Activated CD4-positive, alpha-beta T cell treated with anti-CD3 and anti-CD28 coated beads, Interleukin-2, Interleukin-6, amounts not matched to agents 100 ng/mL and 50 ng/mL, durations not matched to agents 16 hours and 8 hours (primary cell): ENCODE measurements at places on chromosomes 1 and 21.
A peak's percentile ranks its signal among the peaks of the same experiment; 100 is the strongest.

DNA sequence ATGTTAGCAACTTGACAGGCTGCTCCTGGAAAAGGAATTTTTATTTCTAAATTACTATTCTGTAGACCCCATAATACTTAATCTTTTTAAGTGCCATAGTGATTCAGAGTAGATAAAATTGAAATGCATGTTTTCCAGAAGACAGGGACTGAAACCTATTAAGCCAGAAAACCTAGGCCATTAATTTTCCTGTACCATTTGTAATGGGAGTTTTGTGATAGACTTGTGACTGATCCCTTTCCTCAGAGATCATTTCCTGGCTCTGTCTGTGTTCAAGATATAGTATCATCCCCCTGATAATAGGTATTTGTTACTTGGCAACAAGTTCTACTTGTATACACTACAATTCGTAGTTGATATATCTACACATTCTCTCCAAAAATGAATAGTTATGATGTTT, 1609.8 kb downstream of the AMY1C start:
- DNase-seq: no peak

DNA sequence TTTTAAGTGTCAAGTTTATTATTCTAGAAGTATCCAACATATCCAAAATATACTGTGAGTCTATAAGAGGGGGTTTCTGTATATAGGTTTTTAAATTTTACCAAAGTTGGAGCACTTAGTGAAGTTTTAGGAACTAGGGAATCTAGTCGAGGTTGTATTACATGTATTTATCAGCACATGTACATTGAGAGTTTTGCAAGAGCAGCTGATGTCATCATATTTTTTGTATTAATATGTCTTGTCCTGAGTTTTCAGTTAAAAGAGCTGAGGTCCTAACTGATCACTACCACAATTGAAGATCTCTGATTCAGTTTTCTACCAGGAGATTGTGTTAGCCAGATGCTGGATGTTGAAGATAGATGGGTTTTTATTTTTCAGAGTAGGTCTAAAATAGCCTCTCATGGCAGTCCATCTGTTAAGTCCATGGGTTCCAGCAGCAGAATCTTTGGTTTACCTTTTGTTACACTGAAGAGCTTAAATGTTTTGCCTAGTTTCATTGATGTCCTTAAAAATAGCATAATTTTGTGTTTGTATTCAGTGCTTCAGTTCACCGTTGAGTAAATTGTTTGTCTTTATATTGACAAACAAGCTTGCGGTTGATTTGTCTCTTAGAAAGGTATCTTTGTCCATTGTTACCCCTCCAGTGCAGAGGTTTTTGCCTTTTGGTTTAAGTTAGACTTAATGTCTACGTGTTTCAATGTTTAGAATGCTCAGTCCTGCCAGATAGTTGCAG, 16.0 kb downstream of the YBX1 start:
- DNase-seq: no peak

DNA sequence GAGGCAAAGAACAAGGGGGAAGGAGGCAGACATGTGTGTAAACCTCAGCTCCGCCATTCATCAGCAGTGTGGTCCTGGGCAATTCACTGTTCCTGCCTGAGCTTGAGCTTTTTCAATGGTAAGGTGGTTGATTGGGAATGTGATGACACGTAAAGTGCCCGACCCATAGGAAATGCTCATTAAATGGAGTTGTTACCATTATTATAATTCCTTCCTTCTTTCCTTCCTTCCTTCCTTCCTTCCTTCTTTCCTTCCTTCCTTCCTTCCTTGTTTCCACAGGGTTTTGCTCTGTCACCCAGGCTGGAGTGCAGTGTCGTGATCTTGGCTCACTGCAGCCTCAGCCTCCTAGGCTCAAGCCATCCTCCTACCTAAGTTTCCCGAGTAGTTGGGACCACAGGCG, 4.3 kb downstream of the GPR37L1 start:
- no peak for DNase-seq

DNA sequence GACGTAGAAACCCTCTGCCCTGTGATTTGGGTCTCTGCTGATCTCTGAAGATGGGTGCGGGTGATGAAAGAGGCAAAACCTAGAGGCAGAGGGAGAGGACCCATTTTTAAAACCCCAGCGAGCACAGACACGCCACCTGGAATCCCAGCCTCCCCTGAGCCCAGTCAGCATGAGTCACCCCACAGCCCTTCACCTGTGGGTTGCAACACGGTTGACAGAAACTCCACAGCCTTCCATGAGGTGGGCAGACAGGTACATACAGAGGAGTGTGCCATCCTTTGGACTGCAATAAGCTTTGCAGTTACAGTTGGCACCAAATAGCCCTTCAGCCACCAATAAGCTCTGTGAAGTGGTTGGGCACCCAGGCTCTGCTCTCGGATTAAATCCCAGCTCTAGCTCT, 2.1 kb upstream of the GRHL3 start:
- no peak for DNase-seq

DNA sequence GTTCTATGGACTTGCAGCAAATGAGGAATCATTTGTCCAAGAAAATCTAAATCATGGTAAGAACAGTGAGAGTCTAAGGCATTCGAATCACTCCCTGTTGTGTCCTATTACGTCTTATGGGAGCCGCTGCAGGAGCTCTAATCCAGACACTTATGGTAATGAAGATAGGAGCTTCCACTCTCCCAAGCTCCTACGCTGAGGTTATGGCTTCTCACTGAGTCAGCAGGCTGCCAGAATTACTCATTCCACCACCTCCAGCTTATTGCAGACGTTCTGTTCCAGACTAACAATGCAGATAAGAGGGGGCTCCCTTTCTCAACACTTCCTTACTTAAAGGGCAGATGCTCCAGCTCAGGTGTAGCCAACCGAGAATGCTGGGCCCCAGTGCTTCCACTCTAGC, 212.6 kb downstream of the GREM2 start:
- DNase-seq: no peak

DNA sequence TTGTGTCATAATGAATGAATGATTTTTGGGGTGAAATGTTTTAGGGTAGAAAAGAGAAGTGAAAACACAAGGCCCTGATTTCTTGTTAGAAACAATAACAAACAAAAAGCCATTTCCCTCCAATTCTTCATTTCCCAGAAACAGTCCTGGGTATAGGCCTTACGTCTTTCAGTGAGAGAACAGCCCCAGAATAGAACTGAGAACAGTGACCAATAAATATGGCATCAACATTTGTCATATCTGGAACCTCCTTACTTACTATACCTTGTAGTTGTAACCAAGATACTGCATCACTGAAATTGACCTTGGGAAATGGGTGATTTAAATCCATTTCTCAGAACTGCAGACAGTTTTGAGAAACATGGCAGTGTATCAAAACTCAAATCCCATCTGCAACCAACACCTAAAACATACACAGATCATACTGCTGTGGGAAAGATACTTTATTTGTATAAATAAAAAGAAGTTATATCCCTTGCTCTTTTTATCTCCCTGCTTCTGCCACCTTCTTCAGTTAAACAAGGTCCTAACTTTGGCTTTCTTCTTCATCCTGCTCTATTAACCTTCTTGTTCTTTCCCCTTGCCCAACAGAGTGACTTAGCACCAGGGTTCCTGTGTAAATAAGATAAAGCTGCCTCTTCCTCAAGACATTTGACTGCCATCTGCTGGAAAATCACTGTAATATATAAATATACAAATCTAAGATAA, 19.5 kb downstream of the XKR8 start:
- peak; percentile 47 for DNase-seq

GRCh38 chr1:55418208-55419000, 203.2 kb upstream of the USP24 start:
- no peak for DNase-seq

GRCh38 chr1:200372095-200372884, 37.5 kb downstream of the ZNF281 start:
- DNase-seq: no peak

- DNase-seq: no peak
Observed at GRCh38 chr1:241813768-241814320, 34.2 kb upstream of the EXO1 start.

DNA sequence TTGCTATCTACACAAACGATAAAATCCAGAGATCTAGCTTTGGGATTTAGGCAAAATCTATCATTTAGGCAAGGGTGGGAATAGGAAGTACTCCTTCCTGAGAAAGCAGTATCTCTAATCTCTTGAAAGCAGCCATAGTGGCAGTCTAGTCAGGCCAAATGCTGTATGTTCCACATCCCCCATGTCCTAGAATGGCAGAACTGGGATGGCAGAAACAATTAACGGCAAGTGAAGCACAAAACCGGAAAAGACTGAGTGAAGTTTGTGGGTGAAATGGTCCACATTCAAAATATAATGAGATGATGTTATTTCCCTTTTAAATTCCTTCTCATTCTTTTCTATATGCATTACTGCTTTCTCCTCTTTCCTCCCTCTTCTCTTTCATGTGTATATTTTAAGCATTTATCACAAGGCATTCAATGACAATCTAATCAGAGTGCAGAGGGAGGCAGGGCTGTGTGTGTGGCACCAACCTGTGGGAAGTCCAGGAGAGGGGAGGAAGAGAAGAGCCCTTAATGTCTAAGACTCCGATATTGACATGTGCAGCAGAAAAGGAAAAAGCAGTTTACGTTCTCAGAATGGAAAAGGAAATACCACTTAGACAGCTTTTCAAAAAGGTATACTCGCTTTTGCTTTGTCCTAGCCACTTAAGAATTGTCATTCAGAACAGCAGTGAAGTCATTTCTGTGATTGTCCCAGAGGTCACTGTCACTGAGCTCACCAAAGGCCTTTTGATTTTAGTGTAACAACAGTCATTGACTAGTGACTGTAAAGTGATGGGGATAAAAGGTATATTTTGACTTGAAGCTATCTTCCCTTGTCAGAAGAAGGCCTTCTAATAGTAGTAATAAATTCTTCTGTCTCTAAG, 42.3 kb upstream of the TADA1 start:
- no peak for DNase-seq

DNA sequence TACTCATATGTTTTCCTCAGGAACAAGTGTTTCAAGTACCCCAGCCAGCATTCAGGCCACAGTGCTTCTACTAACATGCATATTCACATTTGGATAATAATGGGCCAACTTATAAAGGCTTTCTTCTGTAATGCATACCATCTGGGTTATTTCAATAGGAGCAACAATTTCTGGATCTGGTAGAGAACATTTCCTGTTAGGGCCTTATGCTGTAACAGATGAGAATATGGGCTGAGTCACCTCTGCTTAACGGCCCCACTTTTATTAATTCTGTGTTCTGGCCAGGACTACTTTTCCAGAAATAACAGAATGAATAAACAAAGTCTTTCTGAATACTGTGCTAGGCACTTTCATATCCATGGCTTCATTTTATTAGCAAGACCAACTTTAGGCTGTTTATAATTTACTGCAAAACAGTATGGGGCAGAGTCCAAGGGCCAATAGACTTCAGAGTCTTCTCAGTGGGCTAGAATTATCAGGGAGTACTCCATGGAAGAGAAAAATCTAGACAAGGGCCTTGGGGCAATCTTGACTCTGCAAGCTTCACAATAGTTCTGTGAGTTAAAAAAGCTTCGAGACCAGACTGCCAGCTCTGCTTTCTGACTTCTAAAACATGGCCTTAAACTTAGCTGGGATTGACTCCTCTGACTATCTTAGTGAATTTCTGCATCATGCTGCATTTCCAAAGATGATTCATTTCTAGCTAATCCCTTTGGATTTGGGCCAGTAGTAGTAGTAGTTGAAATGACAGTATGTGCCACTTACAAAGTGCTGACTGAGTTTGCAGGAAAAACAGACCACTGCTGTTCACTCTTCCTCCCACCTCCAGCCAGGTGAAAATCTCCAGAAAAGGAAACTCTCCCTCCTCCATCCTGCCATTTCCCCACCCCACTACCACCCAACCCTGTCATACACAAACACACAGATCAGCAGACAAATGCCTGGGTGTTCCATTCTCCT, 8.2 kb upstream of the SSX2IP start:
- DNase-seq: no peak

DNA sequence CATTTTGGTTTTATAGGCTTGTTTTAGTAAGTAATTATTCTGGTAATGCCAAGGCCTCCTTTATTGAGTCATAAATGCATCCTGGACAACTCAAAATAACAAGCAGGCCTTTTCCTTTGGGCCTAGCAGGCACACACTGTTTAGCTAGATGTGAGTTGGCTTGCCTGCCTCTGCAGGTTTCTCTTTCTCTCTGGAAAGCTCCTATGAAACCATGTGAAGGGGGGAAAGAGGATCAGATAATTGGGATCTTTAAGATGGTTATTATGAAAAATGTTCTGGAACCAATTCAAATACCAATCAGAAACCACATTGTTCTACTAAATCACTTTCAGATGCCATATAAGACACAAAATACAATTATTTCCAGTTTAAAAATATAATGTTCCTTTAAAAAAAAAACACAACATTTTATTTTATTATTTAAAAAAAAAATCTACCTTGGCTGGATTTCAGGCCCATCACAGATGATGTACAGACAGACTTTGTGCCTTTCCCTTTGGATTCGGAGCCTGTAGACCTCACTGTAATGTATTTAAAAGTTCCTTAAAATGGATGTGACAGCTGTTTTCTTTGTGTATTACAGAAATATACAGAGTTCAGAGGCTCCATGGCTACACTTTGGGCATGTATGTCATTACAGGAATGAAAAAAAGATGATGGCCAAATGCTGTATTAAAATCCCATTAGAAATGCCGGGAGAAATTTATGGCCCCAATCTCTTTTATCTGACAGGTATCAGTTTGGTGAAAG, 80.2 kb downstream of the NTMT2 start:
- DNase-seq: no peak

DNA sequence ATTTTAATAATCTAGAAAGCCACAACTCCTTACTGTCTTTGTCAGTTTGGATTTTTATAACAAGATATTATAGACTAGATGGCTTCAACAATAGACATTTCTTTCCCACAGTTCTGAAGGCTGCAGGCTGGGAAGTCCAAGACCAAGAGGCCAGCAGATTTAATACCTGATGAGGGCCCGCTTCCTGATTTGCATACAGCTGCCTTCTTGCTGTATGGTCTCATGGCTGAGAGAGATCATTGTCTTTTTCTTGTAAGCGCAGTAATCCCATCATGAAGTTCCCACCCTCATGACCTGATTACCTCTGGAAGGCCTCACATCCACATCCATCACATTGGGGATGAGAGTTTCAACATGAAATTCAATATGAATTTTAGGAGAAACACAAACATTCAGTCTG, 9.8 kb downstream of the RPS6KC1 start:
- DNase-seq: no peak

GRCh38 chr1:223849352-223850254, 3.9 kb upstream of the TP53BP2 start:
- DNase-seq: no peak

GRCh38 chr1:9615316-9616063, 26.8 kb downstream of the TMEM201 start:
- DNase-seq: peak; percentile 64

- DNase-seq: no peak
Observed at GRCh38 chr1:70415882-70416281, 4.8 kb downstream of the CTH start.

GRCh38 chr21:29419422-29419821, 120.7 kb downstream of the BACH1 start:
- DNase-seq: no peak

DNA sequence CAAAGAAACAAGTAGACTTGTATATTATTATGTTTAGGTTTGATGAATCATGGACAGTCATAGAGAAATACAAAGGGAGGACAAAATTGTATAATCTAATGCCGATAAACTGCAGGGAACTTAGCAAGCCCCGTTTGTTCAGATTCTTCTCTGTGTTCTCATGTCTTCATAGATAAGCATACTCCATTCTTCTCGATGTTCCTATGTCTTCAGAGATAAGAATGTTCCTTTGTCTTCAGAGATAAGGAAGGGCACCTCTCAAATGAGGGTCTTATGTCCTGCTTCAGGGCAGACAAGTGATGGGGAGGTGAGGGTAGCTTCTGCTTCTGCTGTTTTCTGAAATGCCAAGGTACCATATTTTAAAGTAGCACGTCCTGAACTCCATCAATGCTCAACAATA, 19.7 kb upstream of the TADA1 start:
- DNase-seq: no peak

GRCh38 chr21:26581818-26582217, 8.7 kb upstream of the CYYR1 start:
- no peak for DNase-seq
